ENCODE measurements at places on chromosomes 3 and 15.

DNA sequence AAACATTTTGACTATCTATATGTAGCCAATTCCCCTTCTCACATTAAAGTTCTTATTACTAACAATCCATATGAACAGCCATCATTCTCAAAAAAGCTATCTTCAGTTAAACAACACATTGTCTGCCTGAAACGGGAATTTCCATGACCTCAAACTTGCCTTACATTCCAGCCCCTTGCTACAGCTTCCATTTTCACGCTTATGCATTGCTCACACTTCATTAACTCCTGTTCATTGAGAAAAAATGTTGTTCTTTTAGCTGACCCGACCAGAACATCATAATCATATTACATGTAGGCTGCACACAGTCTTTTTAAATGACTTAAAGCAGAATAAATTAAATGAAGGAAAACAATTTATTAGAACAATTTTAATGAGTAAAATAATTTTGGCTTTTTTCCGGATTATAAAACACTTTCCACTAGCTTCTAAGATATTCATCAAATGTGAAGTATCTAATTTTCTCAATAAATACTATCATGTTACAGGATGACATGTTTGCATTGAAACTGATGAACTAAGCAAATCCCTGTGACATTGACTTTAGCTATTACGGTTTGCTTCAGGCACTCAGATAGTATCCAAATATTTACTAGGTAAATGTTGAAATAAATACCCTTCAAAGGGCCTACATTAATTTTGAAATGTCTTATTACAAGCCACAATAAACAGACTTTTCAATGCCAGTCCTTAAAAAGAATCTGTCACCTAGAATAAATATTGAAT lies 49.9 kb downstream of the P3H2 start:
- no peak for DNase-seq

- DNase-seq: no peak
These were observed 355.9 kb downstream of the RSL24D1 start for GRCh38 chr15:54840621-54841398.

DNA sequence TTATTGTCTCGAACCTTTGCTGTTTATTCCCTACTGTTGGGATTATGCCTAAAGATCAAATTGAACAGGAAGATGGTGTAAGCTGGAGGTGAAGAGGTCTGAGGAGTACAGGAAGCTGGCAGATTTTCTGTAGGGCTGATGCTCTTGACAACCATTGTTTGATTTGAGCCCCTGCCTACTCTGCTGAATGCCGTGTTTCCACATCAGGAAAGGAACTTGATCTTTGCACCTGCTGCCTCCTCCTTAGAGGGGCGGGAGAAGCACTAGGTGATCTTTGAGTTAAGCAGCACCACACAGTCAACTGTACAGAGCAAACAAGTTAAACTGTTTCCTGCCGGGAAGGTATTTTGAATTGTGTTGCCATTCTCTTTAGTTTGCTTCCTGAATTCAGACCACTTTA lies 364.6 kb upstream of the EPHA6 start:
- DNase-seq: no peak

GRCh38 chr15:69848096-69848495 lies 249.6 kb downstream of the TLE3 start:
- DNase-seq: no peak

GRCh38 chr3:146968204-146968651 lies 363.1 kb upstream of the PLSCR5 start:
- no peak for DNase-seq

DNA sequence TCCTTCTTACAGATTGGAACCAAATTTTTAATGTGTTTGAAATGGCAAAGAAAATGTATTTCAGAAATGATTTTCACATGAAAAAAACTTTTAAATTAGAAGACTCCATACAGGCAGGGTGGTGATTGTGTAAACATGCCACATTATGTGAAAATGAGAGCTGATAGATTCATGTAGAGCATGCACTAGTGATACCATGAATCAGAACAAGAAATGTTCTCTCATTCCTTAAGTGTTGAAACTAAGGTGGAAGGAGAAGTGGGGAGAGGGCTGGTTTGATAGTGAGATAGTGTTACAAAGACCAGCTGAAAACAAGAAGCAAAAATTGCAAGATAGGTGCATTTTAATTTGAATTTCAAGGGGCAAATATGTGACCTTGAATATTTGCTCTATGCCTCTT lies 100.3 kb downstream of the CCNL1 start:
- no peak for DNase-seq

DNA sequence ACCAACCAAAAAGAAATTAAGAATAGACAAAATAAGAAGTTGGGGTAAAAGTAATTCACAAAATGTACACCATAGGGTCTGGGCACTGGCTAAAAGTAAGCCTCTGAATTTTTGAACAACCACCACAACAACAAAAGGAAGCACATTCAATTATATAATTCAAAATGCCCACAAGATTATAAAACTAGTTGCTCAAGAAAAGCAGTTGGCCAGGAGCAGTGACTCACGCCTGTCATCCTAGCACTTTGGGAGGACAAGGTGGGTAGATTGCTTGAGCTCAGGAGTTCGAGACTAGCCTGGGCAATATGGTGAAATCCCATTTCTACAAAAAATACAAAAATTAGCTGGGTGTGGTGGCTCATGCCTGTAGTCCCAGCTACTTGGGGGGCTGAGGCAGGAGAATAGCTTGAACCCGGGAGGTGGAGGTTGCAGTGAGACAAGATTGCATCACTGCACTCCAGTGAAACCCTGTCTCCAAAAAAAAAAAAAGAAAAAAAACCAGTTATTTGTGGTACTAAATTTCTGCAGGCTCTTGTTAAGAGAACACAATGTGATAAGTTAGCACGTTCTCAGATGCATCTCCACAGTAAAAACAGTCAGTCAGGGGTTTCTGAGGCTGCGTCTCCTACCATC lies 6.6 kb upstream of the ATP11B start:
- no peak for DNase-seq

DNA sequence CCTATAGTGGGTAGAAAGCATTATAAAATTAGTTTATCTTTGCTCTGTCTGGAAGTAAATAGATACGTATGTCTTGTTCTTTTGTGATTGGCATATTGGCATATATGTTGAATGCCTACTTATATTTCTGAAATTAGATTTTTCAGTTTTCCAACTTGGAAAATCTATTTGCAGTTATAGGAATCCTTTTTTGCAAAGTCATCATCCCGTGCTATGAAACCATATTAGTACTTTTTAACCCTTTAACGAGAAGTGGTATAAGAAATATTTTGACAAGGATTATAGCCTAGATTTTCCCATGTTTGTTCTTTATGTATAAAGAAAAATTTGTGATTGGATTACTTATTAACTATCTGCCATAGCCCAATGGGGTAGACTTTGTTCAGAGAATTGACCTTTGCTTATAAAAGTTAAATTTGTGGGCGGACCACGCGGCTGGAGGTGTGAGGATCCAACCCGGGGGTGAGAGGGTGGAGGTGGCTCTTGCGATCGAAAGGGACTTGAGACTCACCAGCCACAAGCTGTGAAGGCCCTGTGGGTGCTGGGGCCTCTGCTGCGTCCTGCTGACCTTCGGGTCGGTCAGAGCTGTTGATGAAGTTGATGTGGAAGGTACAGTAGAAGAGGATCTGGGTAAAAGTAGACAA lies 5.9 kb downstream of the LRRC28 start:
- no peak for DNase-seq

DNA sequence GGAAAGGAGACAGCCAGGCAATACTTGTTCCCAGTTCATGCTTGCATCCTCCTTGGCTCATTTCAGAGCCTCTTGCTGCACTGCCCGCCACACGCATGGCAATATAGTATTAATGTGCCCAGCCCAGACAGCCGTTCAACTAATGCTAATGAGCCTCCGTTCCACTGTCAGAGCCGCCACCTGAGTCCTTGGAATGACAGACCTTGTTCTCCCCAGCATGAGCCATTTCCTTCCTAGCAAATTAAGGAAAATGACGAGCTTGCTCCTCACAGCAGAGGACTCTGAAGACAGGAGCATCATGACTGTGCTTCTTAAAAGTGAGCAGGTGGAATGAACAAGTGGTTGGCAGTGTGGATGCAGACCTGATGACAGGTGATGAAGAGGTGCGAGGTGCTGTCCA lies 10.8 kb upstream of the LRRC15 start:
- no peak for DNase-seq

DNA sequence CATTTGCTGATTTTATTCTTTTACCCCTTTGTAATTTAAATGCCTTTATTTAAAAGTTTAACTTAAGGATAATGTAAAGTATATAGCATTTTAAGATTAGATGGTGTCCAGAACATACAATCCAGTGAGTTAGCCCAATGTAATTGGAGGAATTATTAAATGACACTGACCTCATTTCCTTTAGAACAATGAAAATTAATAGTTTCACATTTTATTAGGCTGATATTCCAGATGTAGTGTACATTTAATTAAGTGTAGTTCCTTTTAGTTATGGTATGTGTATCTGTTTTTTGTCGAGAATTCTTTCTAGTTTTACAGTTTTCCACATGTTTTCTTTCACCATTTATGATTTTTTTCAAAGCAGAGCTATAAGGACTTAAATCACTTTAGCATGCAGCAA lies 75.8 kb downstream of the RSRC1 start:
- DNase-seq: no peak

GRCh38 chr3:149954812-149955211 lies 15.9 kb downstream of the PFN2 start:
- no peak for DNase-seq

GRCh38 chr15:32867313-32867626 lies 149.5 kb downstream of the GREM1 start:
- DNase-seq: no peak

GRCh38 chr3:196987022-196987421 lies 18.4 kb upstream of the PIGZ start:
- no peak for DNase-seq

DNA sequence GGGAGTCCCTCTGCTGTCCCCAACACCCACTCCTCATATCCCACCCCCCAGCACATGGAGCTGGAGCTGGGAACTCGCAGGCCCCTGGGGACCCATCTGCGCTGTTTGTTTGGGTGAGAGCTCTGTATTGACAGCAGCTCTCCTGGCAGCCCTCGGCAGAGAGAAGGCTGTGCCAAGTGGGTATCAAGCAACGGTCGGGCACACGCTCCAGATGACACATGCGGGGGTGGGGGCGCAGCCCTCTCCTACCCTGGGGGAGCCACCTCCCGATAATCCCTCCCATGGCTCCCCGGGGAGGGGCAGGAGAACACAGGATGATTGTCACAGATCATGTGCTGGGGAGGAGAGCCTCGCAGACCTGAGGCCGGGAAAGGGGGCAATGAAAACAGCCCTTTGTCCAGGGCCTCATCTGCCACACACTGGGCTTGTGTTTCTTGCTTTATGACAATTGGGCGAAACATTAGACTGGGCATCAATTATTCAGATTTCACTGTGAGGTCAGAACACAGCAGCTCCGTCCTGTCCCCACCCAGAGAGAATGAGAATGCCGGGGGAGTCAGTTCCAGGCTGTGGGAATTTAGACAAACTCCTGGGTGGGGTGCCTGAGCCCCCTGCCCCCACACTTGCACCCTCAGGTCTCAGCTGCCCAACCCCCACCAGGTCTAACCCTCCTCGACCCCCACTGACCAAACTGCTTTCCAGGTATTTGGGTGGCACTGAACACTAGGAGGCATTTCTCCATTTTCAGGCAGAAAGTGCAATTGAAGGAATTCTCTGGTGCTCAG lies 46.4 kb upstream of the KLF13 start:
- peak; percentile 69 for DNase-seq

GRCh38 chr3:189787191-189787590 lies 156.0 kb downstream of the TP63 start:
- DNase-seq: no peak

- DNase-seq: no peak
These were observed 141.7 kb upstream of the MBNL1 start for GRCh38 chr3:152127058-152127457.

DNA sequence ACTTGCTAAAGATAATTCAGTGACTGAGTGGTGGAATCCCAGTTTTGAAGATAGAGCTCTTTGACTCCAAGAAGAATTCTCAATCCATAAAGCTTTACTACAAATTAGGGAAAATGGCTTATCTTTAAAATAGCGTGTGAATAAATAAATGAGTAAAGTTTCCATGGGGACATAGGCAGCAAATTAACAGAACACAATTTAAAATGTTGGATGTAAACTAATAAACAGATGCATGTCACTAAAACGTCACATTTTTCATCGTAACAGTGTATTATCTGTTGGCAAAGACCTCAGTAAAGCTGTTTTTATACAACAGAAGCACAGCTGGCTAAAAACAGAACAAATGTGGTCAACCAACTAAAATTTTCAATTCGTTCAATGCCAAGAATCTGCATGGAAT lies 913.9 kb upstream of the CFAP20DC start:
- no peak for DNase-seq

GRCh38 chr15:49521802-49522201 lies 98.8 kb downstream of the FGF7 start:
- no peak for DNase-seq

GRCh38 chr15:65331811-65332210 lies 27.3 kb downstream of the RNU5B-1 start:
- DNase-seq: no peak

DNA sequence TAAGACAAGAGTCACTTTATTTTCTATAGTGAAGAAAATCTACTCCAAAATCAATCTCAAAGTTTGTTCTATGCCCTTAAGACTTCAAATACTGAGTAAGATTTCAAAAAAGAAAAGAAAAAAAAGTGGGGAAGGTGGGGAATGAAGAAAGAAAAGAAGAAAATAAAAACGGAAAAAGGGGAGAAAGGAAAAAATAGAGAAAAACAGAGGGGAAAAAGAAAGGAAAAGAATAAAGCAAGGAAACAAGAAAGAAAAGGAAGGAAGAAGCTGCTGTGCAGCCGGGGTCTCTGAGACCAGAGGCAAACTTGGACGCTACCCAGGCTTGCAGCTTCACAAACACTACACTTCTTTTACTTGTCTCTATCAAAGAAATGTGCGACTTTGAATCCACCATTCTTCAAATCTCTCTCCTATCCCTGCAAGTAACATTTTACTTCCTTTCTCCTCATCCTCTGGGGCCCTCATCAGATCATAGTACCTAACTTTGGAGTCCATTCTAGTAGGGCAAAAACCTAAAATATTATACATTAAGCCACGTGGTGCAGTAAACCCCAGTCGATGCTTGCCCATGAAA lies 279.8 kb downstream of the FOXP1 start:
- peak; percentile 70 for DNase-seq

- DNase-seq: no peak
These were observed 702 bp upstream of the GPX1 start for GRCh38 chr3:49358884-49359225.

GRCh38 chr15:38650384-38650783 lies 85.8 kb upstream of the RASGRP1 start:
- DNase-seq: no peak

Data from spinal cord (tissue), 10 donors.